ENCODE measurements at places on chromosomes 7 and 10.
A peak's percentile ranks its signal among the peaks of the same experiment; 100 is the strongest.

- no peak for DNase-seq
Measured at GRCh38 chr7:129780257-129780973, 168.9 kb downstream of the NRF1 start.

- no peak for DNase-seq
Measured at GRCh38 chr7:4136501-4137110, 545.5 kb upstream of the FOXK1 start.

- no peak for DNase-seq
Measured at GRCh38 chr10:91528768-91529167, 104.1 kb downstream of the PPP1R3C start.

DNA sequence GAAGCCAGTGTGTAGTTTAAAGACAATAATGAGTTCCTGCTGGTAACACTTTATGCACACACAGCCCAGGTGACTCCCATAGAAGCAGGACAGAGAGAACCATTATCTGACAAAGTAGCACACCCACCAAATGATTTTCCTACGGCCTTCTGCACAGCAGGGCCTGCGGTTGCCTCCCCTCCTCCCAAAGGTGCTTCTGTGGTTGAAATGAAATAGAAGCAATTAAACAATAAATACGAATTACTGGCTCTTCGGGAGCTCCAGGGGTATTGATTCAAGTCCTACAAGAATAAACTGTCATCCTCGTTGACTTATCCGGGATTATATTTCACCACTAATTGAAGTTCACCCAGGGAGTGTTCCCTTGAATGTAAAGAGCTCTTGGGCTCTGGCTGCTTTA is 172.1 kb downstream of the ACTR3B start:
- no peak for DNase-seq

- DNase-seq, result no peak
Measured at GRCh38 chr10:24357344-24358004, 148.5 kb downstream of the KIAA1217 start.

DNA sequence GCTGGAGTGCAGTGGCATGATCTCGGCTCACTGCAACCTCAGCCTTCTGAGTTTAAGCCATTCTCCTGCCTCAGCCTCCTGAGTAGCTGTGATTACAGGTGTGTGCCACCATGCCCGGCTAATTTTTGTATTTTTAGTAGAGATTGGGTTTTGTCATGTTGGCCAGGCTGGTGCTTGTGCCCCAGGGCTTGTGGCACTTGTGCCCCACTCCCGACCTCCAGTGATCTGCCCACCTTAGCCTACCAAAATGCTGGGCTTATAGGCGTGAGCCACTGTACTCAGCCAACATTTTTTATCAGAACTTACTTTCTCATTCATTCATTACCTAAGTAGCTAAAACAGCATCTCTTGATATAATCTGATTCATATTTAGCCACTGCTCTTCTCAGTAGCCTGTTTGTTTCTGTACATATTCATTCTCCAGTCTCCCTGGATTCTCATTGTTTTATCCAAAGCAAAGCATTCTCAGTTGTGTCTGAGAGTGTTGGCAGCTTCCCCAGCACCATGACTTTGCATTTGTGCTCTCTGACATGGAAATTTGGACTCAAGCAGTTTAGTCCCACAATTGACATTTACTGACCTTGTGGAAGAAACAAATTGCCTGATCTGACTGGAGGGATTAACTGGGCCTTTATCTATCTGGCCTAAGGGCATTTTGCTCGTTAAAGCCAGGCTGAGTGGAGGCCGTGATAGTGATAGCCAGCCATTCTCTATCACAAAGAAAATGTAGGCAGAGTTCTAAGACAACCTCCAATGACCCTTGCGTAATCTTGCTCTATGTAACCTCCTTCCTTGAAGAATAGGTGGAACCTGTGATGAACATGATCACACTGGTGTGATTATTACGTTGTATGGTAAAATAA is 44.9 kb downstream of the AKR1B15 start:
- no peak for DNase-seq

- no peak for DNase-seq
Measured at GRCh38 chr10:17179002-17179401, 22.5 kb downstream of the TRDMT1 start.

DNA sequence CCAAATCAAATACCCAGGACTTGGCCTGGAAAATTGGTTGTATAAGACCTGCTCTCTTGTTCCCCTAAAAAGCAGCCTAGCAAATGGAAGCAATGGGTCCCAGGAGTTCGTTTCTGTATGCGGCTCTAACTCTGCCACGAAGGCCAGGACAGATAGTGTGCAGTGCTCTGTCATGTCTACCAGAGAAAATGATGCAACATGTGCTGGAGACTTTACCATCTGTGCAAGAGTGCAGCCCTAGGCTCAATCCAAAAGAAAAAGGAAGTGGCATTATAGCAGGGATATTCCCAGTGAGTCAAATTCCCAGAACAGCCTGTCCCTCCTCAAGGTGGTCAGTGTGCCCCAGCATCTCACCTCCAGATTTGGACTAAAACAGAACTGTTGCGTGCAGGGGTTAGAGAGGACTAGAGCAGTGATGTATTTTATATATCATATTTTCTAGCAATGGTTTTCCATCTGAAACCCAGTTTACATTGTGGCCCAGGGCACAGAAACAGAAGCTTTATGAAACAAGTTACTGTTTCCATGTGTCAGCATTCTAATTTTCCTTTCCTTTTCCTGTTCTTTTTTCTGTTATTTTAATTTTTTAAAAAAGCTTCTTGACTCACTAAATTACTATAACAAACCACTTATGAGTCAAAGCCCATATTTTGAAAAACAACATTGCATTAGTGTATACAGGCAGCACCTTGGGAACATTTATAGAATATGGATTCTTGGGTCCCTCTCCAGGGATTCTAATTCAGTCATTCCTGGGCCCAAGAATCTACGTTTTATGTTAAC is 311.2 kb downstream of the RNLS start:
- DNase-seq, result no peak

DNA sequence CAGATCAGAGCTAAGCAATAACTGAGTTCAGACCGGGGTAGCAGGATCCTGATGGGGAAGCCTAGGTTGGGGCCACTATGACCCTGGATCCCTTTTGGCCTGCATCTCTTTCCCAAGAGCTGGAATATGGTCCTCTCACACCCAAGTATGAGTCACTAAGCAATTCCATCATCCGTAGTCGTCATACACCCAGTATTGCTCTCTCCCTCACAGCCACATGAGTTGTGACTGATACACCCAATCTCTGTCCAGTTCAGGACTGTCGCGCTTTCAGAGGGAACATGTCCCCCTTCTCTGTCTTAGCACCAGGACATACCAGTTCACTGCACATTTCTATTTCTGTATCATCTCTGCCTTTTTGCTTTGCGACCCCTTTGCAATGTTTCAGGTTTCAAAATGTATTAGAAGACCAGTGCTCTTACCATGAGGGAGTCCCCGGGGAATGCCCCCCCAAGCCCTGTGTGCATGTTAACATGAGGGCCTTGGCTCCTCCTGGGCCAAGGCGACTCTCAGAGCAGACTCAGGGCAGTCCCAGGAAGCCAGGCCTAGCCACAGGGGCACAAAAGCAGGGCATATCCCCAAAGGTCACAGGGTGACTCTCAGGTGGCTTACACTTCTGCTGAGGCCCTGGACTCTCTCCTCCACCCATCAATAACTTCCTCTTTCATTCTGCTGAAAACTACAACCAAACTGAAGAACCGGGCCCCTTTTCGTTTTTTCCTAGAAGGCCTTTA is 75.3 kb upstream of the SAMD8 start:
- peak; percentile 73 for DNase-seq

- DNase-seq, result no peak
Measured at GRCh38 chr7:716222-716621, 10.3 kb upstream of the DNAAF5 start.

- DNase-seq, result no peak
Measured at GRCh38 chr10:127548022-127548421, 1.1 kb upstream of the NPS start.

DNA sequence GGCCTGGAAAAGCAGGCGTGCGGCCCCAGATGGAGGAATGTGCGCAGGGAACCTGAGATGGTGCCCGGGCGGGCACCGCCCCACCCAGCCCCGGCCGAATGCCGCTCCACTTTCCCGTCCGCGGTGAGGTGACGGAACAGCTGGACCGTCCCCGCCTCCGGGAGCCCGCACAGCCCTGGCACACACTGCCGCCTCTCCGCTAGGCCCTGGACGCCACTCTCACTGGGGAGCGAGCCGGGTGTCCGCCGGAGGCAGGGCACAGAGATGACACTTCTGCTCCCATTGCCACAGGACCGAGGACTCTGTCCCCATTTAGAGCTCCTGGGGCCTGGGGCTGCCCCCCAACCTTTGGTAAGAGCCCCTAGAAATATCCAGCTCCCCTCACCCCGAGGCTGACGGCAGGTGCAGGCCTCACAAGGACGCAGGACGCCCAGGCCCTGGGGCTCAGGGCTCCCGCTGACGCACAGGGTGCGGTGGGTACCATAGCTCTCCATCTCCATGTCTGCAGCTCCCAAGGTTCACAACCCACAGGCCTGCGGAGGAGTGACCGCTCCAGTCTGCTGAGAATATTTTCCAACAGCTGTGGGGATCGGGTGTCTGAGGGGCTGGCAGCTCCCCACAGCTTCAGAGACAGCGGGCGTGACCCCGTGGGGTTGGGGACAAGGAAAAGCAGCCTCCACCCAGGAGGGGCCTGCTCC is 52.2 kb upstream of the PDGFA start:
- DNase-seq, result no peak

GRCh38 chr7:132759482-132760243 is 183.4 kb upstream of the PLXNA4 start:
- DNase-seq, result no peak

DNA sequence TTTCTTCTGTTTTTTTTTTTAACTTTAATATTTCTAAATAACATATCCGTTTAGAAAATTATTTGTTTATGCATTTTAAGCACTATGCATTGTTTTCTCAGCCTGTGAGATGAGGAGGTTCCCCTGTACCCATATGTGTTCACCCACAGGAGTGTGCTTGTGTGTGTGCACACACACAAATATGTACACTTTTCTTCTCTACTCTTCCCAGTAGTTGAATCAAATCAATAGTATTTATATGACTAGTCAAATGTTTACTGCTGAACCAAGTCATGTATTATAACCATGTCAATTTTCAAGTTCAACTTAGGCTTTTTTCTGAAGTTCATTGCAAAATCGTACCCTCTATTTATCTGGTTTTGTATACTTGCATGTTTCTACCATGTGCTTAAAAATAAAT is 37.3 kb downstream of the HDAC9 start:
- no peak for DNase-seq

GRCh38 chr10:14605231-14605925 is 169.3 kb downstream of the FAM107B start:
- peak; percentile 74 for DNase-seq

- DNase-seq, result no peak
Measured at GRCh38 chr7:40057292-40057691, 77.1 kb downstream of the MPLKIP start.

DNA sequence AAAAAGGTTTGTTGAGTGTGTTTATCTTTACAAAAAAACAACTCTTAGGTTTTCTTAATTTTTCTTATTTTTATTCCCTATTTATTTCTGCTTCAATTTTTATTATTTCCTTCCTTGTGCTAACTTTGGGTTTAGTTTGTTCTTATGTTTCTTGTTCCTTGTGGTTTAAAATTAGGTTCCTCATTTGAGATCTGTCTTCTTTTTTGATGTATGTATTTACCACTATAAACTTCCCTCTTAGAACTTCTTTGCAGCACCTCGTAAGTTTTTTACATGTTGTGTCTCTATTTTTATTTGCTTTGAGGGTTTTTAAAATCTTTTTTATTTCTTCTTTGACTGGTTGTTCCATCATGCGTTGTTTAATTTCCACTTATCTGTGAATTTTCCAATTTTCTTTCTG is 1217.1 kb upstream of the CELF2 start:
- no peak for DNase-seq

GRCh38 chr10:4522296-4523000 is 303.6 kb upstream of the AKR1E2 start:
- no peak for DNase-seq

- peak; percentile 65 for DNase-seq
Measured at GRCh38 chr7:55517191-55517633, 55.1 kb downstream of the VOPP1 start.

DNA sequence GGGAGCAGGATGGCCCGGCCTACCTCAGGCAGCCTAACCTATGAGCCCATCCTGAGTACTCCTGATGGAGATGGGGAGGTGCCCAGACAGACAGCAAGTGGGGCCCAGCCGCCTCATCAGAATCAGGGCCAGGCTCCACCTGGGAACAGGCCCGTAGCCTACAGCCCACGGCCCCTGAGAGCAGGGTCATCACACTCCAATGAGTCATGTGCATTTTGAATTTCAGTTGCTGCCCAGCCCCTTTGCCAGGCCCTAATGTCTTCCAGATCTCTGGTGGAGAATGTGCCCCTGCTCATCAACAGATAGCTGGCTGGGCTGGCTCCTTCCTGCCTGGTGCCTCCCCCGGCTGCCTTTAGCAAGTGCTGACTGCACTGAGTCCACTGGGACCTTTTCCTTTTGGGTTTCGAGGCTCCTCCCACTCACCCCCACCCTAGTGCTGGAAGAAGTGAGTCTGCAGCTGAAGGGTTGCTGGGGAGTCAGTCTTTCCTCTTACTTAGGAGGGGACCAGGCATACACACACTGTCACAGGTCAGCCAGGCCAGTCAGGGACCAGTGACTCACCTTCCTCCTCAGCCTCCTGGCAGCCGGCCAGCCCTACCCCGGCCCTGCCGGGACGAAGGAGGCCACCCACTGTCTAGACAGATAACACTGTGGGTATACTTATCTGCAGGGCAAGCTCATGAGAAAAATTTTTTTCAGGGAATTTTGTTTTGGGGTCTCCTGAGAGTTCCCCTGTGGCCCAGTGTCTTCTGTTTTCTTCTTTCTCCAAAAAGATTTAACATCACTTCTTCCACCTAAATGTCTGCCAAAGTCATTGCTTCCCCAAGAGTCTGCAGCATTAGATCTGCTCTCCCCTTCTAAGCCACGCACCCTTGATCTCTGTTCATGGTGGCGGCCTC is 9.1 kb upstream of the ASIC3 start:
- DNase-seq, result no peak

DNA sequence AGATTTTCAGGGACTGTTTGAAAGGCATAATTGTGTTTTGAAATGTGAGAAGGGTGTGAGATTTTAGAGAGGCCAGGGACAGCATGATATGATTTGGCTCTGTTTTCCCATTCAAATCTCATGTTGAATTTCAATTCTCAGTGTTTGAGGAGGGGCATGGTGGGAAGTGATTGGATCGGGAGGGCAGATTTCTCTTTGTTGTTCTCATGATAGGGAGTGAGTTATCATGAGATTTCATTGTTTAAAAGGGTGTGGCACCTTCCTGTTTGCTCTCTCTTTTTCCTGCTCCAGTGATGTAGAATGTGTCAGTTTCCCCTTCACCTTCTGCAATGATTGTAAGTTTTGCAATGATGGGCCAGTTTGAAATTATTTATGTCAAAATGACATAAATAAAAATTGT is 113.0 kb upstream of the PCDH15 start:
- no peak for DNase-seq

DNA sequence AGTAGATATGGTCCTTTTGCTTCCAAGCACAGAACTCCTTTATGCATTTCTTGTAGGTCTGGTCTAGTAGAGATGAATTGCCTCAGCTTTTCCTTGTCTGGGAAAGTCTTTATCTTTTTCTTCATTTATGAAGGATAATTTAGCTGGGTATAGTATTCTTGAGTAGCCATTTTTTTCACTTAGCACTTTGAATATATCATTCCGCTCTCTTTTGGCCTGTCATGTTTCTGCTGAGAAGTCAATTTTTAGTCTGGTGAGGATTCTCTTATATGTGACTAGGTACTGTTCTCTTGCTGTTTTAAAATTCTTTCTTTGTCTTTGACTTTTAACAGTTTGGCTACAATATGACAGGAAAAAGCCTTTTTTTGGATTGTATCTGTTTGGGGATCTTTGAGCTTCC is 68.6 kb upstream of the IMMP2L start:
- DNase-seq, result no peak

- DNase-seq, result no peak
Measured at GRCh38 chr10:60149003-60149402, 240.7 kb downstream of the ANK3 start.
